Endothelial cell (in vitro differentiated cells): ENCODE measurements at places on chromosomes 4 and X. TPM values are rescaled to one million over a fixed set of nuclear protein-coding genes. Genes with fewer than 3 reads are reported as not detected.

GRCh38 chrX:115330498-115331168, 41.1 kb downstream of the LUZP4 start:
- peak; percentile 19 for DNase-seq

- DNase-seq, result no peak
These were observed 58.9 kb downstream of the MTMR1 start for GRCh38 chrX:150752124-150752523.

DNA sequence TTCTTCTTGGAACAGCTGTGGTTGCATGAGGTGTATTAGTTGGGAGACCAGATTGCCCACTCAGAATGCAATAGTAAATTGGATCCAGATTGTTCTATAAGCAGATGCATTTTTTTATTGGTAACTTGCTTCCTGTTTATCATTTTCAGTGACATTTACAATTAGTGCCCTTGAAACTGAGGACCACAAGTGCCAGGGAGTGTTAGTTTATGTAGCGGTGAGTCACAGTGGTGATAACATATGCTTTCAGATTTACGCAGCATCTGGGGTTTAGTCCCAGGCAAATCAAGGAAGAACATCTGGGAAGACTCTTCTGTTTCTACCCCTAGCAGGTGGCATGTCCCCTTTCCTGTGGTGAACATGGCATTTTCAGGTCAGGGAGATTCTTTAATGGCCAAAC, 24.1 kb downstream of the FRMPD4 start:
- DNase-seq, result no peak

DNA sequence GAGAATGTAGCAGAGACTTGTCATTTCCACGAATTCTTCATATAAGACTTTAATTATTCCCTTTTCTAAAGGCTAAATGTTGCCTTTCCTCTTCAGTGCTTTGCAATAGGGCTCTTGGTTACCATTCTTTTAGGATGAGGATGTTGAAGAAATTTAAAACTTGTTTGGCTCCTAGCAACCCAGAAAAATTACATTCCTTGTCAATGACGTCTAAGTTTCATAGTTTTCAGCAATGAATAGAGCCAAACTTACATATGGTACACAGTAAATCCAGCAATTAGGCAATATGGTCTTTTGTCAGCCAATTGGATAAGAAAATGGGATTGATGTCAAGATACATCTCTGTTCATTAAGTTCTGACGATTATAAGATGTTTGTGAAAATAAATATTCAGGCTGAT, 1639.6 kb upstream of the PCDH10 start:
- DNase-seq, result no peak

DNA sequence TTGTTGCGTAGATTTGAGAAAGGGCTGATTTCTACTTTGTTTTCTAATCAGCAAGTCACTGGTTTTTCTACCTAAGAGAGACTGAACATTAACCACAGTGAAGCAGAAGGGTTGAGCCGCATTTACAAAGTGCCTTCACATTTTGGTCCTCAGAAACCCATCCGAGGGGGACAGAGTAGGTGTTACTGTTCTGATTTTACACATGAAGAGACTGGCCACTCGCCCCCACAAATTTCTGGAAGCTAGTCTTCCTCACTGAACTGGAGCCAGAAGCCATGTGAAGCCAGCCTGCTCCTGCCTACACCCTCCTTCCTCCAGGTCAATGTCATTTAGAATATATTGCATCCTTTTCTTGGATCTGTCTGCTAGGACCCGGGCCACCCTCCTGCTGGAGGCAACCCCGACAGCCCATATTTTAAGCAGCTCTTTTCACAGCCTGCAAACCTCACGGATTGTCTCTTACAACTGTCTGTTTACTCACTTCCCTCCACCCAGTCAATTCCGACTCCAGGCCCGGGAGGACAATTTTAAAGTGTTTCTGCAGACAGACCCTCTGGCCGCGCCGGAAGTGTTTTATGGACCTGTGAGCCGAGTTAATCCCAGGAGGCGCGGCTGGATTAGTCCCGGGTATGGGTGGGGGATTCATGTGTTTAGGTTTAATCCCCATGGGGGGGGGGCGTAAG, 73.2 kb upstream of the BCOR start:
- no peak for DNase-seq

GRCh38 chr4:57575426-57575825, 465.2 kb upstream of the IGFBP7 start:
- peak; percentile 5 for DNase-seq

ABLIM2 gene
- 0.74 TPM for total RNA-seq

- no peak for DNase-seq
These were observed 35.5 kb downstream of the SHROOM3 start for GRCh38 chr4:76470532-76470931.

LRIT3 gene
- total RNA-seq, result 0.95 TPM

- no peak for DNase-seq
These were observed 725 bp downstream of the SMC1A start for GRCh38 chrX:53421772-53422085.

- no peak for DNase-seq
These were observed 95.7 kb upstream of the MAOA start for GRCh38 chrX:43560247-43560946.

GRCh38 chr4:55407119-55407518, 11.4 kb downstream of the TMEM165 start:
- no peak for DNase-seq

PDHA1 gene
- 162 TPM for total RNA-seq

RHOXF1 gene
- not detected for total RNA-seq

- no peak for DNase-seq
These were observed 131.8 kb downstream of the SPOCK3 start for GRCh38 chr4:167102475-167102874.

GRCh38 chrX:389021-389441, 2.3 kb upstream of the PPP2R3B start:
- DNase-seq, result no peak

GRCh38 chr4:179486570-179487335, 2044.5 kb upstream of the AGA start:
- no peak for DNase-seq

CENPVL3 gene
- total RNA-seq, result 2.1 TPM

HOPX gene
- 4.2 TPM for total RNA-seq

- no peak for DNase-seq
These were observed 297.3 kb downstream of the ASMT start for GRCh38 chrX:1912193-1912592.

GRCh38 chrX:118751950-118752783, 24.8 kb downstream of the IL13RA1 start:
- no peak for DNase-seq

DNA sequence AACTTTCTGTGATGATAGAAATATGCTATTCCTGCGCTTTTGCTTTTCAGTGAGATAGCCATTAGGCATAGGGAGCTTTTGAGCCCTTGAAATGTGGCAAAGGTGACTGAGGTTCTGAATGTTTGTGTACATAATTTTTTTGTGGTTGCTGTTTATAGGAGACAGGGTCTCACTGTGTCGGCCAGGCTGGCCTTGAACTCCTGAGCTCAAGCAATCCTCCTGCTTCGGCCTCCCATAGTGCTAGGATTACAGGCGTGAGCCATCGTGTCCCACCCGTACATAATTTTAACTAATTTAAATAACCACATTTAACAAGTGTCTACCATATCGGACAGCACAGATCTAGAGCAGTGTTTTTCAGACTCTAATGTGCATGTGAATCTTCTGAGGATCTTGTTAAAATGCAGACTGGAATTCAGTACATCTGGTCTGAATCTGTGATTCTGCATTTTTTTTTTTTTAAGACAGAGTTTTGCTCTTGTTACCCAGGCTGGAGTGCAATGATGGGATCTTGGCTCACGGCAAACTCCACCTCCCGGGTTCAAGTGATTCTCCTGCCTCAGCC, 45.3 kb downstream of the CASP6 start:
- DNase-seq, result no peak

DNA sequence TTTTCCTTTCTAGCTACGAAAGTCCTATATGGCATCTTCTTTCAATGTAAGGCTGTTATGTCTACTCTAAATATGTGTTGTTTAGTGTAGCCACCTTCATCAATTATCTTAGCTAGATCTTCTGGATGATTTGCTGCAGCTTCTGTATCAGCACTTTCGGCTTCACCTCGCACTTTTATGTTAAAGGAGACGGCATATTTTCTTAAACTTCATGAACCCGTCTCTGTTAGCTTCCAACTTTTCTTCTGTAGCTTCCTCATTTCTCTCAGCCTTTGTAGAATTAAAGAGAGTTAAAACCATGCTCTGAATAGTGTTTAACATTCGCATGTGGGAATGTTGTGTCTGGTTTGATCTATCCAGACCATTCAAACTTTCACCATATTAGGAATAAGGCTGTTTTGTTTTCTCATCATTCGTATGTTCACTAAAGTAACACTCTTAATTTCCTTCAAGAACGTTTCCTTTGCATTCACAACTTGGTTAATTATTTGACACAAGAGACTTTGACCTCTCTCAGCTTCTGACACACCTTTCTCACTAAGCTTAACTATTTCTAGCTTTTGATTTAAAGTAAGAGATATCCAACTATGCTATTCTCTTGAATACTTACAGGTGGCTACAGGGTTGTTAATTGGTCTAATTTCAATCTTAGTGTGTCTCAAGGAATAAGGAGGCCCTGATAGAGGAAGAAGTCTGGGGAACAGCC, 476.8 kb downstream of the GABRG1 start:
- DNase-seq, result no peak

- DNase-seq, result no peak
These were observed 43.1 kb upstream of the BOD1L1 start for GRCh38 chr4:13670456-13671160.

SSX4 gene
- total RNA-seq, result not detected

- DNase-seq, result no peak
These were observed 38.5 kb downstream of the LAMTOR3 start for GRCh38 chr4:99855678-99856077.

DNA sequence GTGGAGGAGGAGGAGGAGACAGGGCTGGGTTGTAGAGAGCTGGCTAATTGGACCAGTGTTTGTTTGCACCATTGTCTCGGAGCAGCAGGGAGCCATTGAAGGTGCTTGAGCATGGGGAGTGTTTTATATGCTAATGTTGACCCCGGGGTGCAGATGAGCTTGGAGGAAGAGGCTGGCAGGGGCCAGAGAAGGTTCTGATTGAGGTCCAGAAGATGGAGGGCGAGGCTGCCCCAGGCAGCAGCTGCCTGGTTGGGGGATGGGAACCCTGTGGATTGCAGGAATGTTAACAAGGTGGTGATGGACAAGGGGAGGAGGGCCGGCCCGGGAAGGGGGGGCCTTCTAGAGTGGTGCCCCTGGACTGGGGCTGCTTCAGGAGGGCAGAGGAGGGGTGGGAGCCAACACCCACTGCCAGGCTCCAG, 18.0 kb downstream of the DOK7 start:
- no peak for DNase-seq

DNA sequence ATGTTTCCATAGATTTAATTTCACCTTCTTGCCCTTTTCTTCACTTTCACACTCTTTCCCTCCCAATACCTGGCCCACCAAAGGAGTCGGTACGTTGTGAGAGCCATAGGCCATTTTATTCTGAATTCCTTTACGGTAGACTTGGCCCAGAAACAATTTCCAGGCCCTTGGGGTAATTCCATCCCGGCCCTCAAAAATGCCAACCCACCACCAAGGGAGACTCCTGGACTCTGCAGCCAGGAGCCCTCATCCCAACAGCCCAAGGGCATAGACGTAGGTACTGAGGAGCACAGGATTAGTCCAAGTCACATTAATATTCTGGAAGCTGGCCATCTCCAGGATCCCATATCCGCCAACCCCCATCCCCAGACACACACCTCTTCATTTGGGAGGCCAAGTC, 102.9 kb downstream of the LIMCH1 start:
- DNase-seq, result no peak

COL4A6 gene
- 10.5 TPM for total RNA-seq

DNA sequence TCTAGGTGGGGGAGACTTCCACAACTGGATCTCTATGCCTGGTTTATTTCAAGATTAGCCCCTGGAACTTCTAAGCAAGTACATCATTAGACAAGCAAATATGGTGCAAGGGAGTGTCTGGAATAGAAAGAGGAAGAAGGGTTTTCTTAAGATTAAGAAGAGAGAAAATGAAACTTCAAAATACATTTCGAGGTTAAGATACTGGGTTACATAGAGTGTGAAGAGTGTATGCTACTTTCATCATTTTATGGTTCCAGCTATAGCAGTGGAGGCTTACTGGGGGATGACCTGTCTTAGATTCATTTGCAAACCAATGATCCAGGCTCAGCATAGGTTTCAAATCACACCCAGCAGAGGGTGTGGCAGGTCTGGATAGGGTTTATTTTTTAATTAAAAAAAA, 144.4 kb upstream of the GATB start:
- no peak for DNase-seq

DNA sequence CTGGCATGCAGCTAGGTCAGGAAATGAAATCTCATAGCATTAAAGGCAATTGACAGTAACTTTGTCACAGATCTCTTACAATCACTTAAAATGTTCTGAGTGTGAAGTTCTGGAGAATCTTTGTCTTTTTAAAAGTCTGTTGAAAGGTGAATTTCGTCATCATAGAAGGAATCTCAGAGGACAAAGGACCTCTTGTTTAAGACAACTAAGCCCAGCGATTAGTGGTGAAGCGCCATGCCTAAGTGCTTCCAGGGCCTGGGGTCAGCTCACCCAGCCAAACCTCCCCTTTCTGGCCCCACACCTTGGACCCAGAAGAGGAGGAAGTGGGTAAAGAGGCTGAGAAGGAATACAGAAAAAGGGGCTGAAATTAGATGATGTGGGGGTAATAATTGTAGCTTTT, 8.5 kb downstream of the FRMD7 start:
- no peak for DNase-seq

ADH4 gene
- total RNA-seq, result not detected

HS3ST1 gene
- total RNA-seq, result 0.44 TPM

DNA sequence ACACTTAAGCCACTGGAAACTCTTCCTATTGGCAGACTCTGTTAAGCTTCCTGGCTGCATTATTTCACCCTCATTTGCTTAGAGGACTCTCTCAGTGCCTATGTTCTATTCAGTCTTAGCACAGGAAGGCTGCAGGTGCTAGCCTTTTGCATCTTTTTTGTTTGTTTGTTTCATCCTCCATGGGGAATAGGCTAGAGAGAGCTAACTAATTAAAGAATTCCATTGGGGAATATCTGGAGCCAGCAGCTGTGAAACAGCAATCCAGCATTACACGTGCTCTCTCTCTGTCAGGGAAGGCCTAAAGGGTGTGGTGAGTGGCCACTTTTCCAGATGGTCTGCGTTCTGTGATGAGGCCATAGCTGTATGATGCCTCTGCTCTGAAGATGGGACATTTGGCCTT, 633.6 kb downstream of the SPRY1 start:
- no peak for DNase-seq

IRAK1 gene
- total RNA-seq, result 89.9 TPM
